PC-9 (cell line): ENCODE measurements at places on chromosomes 5 and 9. TPM values are rescaled to one million over a fixed set of nuclear protein-coding genes. Genes with fewer than 3 reads are reported as not detected.

Gene MYO10
- 92.8 and 116 TPM in 2 replicates for total RNA-seq

GRCh38 chr9:4371108-4371507 is 71.2 kb upstream of the GLIS3 start:
- H3K27ac ChIP-seq = no peak overlapping the region
- H3K27me3 ChIP-seq = no peaks in the 10 kb centered on the region
- no peaks in the 10 kb centered on the region for H3K4me1 ChIP-seq
- no peak for DNase-seq
- H3K4me3 ChIP-seq = no peak overlapping the region
- H3K36me3 ChIP-seq = no peaks in the 10 kb centered on the region

DNA sequence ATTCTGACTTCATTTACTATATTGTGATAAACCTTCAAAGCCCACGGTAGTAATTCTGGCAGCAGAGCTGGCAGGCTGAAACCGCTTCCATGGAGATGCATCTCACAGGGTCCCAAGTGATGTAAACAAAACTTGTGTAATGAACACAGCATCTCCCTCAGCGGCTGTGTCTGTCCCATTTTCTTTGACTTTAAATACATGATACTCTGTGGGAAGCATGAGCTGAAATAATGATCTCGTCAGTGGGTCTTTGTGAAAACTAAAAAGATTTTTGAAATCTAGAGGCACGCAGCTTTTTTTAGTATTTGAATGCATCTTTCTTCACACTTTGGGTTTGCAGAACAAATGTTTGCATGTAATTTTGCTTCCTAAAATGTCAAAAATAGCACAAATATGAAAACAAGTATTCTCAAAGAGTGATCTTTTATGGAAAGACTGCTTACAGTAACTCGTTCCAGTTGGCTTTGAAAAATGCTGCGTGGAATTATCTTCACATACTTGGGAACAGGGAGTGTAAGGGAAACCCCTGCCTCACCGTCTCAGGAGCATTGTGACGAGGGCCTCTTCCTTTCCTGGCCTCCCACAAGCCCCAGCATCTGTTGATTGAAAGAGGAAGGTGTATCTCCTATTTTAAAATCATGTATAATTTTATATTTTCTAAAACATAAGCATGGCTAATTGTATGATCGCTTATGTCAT is 18.1 kb upstream of the LPCAT1 start:
- DNase-seq = no peak
- H3K36me3 ChIP-seq = no peaks in the 10 kb centered on the region
- peaks cover 23% of the 10 kb centered on the region for H3K4me1 ChIP-seq
- H3K4me3 ChIP-seq = no peak overlapping the region
- no peaks in the 10 kb centered on the region for H3K27me3 ChIP-seq

Gene ARID3C
- not detected in 2 replicates for total RNA-seq

DNA sequence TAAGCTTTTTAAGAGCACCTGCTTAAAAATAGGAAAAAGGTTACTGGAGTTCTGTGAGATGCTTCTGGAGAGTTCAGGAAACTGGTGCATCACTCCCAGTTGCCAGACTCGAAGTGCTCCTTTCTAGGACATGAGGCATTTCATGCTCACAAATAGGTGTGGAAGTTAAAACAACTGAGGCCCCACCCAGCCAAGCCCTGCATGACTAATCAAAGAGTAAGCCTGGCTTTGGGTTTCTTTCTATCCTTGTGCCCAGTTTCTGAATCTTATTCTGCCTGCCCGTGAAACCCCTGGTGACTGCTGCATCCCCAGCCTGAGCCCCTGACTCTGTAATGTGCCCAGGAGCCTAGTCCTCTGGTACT is 7.7 kb downstream of the SPINK9 start:
- no peaks in the 10 kb centered on the region for H3K27me3 ChIP-seq
- no peaks in the 10 kb centered on the region for H3K36me3 ChIP-seq
- peak overlapping the region; percentile 93 for H3K27ac ChIP-seq
- H3K4me1 ChIP-seq = peaks cover 24% of the 10 kb centered on the region
- peak; percentile 84 for DNase-seq

GRCh38 chr9:95012035-95012708 is 285.7 kb downstream of the AOPEP start:
- H3K36me3 ChIP-seq = peaks cover 77% of the 10 kb centered on the region
- H3K27me3 ChIP-seq = no peaks in the 10 kb centered on the region
- H3K4me3 ChIP-seq = no peak overlapping the region
- DNase-seq = no peak

- no peak overlapping the region for H3K27ac ChIP-seq
- H3K36me3 ChIP-seq = no peaks in the 10 kb centered on the region
- H3K27me3 ChIP-seq = no peaks in the 10 kb centered on the region
- no peak overlapping the region for H3K4me3 ChIP-seq
- no peaks in the 10 kb centered on the region for H3K4me1 ChIP-seq
Measured at GRCh38 chr9:3793363-3793762, 267.6 kb upstream of the RFX3 start.

- H3K36me3 ChIP-seq = no peaks in the 10 kb centered on the region
- DNase-seq = no peak
- H3K4me3 ChIP-seq = no peak overlapping the region
- no peaks in the 10 kb centered on the region for H3K4me1 ChIP-seq
Measured at GRCh38 chr5:38494175-38494574, 62.3 kb downstream of the LIFR start.

DNA sequence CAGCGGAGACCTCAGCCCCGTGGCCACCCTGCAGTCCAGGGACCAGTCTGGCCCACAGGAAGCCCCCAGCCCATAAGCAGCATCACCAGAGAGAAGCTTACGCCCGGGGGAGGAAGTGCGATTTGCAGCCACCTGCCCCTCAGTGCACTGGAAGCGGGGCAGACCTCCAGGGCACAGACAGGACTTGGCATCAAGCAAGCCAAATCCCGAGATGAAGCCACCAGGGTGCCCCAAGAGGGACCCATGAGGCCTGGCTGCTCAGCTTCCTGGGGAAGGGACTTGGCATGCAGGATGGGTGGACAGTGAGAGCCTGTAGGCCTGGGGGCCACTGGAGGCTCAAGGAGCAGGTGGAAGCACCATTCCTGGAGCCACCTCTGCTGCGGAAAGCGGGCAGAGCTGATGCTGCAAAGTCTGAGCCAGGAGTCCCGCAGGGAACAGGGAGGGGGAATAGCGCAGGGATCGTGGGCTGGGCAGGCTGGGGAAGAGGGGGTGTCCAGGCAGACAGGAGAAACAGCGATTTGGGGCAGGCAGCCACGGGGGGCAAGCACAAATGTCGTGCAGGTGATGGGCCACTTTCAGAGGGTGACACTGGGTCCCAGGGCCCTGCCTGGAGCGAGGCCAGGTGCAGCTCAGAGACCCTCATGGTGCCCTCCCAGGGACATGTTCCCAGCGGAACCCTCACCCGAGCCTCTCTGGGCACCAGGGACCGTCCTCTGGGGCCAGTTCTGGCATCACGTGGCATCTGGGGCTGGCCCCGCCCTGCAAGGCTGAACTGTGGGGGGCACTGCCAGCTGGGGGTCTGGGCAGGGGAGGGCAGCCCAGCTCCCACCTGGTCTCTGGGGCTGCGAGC is 3.2 kb downstream of the LRRC26 start:
- no peaks in the 10 kb centered on the region for H3K36me3 ChIP-seq
- no peaks in the 10 kb centered on the region for H3K27me3 ChIP-seq
- H3K4me3 ChIP-seq = no peak overlapping the region
- no peak overlapping the region for H3K27ac ChIP-seq
- H3K4me1 ChIP-seq = no peaks in the 10 kb centered on the region

Gene PCDHB2
- total RNA-seq = 2.8 and 4.0 TPM in 2 replicates

Gene EFNA5
- 38.0 and 42.7 TPM in 2 replicates for total RNA-seq

DNA sequence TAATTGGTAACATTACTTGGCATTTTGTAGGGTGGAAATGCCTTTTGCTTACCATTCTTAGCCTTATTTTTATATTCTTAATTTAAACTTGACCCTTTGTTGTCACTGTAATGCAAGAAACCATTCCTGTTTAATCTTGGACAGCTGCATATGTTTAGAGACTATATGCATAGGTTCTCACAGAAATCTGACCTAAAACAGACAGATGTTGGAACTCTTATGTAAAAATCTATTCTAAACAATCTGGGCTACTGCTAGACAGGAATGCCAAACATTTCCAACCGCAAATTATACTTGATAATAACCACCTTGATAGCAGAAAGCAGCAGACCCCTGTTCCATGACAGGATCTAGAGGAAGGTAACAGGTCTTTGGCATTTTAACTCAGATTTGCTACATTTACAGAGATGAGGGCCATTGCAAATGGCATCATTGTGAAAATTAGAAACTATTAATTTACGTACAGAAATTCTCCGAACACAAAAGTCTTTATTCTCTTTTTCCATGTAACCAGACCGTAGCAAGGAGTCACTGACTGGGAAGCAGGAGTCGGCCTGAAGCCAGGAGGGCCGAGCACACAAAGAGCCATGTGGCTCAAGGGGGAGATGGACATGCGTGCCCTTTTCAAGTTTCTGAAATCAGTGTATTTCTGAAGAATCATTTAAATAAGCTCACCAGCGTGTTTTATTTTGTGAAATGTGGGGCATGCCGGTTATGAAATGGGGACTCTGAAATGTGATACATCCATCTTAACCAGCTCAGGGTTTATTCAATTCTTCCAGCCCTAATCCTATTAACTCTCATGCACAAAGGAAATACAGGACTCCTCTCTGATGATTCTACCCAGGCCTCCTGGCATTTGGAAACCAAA is 139.3 kb downstream of the AOPEP start:
- H3K27ac ChIP-seq = peak overlapping the region; percentile 100
- 0 out of 2 replicates have a peak overlapping the region, but pooled peaks have one; percentile 13 for H3K4me3 ChIP-seq
- H3K4me1 ChIP-seq = peaks cover 82% of the 10 kb centered on the region
- DNase-seq = no peak

Gene GRXCR2
- total RNA-seq = not detected in 2 replicates

GRCh38 chr9:1913631-1914330 is 101.4 kb upstream of the SMARCA2 start:
- no peaks in the 10 kb centered on the region for H3K4me1 ChIP-seq
- H3K4me3 ChIP-seq = no peak overlapping the region
- DNase-seq = no peak

DNA sequence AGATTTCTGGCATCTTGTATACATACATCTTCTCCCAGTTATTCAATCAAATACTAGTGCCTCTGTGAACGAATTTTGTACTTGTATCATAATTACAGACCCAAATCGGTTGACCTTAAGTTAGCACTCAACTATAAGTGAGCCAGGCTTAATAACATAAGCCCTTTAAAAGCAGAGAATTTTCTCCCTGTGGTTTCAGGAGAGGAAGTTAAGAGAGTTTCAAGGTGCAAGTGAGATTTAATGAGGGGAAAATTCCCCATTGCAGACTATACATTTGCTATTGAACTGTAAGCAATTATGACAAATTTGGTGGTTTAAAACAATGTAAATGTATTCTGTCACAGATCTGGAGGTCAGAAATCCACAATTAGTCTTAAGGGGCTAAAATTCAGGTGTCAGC is 261.9 kb upstream of the NREP start:
- DNase-seq = no peak
- H3K27me3 ChIP-seq = no peaks in the 10 kb centered on the region
- no peak overlapping the region for H3K4me3 ChIP-seq
- H3K36me3 ChIP-seq = no peaks in the 10 kb centered on the region

DNA sequence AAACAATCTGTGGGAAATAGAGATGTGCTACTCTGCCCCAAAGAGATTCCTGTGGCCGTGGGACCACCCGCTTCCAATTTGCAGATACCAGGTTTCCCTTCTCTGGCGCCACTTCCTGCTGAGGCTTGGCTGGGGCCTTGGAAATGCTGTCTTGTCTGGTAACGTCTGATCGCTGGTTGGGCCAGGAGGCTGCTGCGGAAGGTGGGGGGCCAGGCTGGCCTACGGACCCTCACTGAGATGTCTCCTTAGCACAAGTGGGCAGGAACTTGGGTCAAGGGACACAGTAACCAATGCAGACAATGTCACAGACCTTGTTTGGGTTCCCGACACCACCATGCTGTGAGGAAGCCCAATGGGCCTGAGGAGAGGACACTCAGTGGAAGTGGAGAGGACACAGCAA is 31.7 kb upstream of the IRX4 start:
- no peak for DNase-seq
- no peak overlapping the region for H3K4me3 ChIP-seq
- no peaks in the 10 kb centered on the region for H3K4me1 ChIP-seq
- H3K36me3 ChIP-seq = no peaks in the 10 kb centered on the region

DNA sequence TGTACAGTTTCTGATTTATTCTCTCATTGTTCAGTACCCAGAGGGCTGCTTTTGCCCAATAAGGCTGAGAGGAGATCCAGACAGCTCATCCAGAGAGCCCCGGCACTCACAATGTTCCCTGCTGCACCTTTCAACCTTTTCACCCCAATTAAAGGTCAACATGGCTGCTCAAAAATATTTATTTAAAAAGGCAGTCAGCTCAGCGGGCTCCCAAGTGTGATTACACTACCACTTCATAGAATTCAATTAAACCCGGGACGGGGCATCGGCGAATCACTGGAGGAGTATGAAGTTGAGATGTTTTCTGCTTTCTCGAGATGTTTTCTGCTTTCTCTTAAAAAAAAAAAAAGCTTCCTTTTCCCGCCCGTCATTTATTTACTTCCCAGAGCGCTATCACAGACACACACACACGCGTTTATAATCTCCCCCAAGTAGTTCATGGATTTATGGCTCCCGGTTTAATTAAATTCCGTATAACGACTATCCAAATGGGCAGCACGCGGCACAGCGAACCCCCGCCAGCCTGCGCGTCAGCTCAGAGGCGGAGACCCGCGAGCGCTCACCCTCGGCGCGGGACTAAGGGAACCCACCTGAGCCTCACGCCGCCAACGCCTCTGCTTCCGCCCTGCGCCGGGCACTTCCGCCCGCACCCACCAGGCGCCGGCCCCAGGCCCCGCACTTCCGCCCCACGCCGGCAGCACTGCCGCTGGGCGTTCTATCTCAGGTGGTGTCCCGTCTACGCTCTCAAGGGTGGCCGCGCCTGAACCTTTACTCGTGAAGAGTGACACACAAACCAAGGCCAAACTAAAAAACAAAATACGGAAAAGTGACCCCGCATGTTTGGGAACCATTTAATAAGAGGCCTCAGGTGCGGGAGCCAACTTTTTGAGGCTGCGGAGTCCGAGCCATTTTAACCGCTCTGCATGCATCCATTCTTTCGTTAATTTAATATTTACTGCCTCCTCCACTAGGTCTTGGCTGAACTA is at the start of gene C5orf63:
TSS of gene C5orf63 (minus strand) at position 642 of the 986 bp plus-strand sequence. CDS start 14,507 bp downstream, outside the sequence.
- H3K27ac ChIP-seq = no peak within 1 kb of the TSS
- no peak for DNase-seq
- no peaks in the 10 kb centered on the region for H3K27me3 ChIP-seq
- no peaks in the 10 kb centered on the region for H3K36me3 ChIP-seq
- peaks cover 18% of the 10 kb centered on the region for H3K4me1 ChIP-seq

Gene PCDHA4
- total RNA-seq = not detected in 2 replicates

DNA sequence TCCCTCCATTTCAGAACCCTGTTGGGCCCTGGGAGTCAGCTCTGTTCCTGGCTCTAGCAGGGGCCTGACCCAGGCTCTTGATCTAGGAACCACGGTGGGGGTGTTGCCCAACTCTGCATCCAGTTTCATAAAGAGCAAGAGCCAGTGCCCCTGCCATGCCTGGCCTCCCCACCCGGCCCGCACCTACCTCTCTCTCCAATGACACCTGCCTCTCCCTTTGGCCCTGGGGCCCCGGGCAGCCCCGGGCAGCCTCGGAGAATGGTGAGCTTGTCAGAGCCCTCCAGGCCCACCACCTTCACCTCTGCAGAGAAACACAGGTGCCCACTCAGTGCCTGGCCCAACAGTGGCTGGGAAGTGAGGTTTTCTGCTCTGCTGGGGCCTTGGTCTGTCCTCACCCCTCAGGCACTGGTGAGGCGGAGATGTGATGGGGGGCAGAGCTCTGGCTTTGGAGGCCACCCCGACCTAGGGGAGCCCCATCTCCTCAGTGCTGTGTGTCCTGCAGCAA is 1.5 kb downstream of the FCN1 start:
- no peak for DNase-seq
- peaks cover 95% of the 10 kb centered on the region for H3K27me3 ChIP-seq
- H3K36me3 ChIP-seq = no peaks in the 10 kb centered on the region
- no peaks in the 10 kb centered on the region for H3K4me1 ChIP-seq

- no peak overlapping the region for H3K4me3 ChIP-seq
- no peak for DNase-seq
- no peaks in the 10 kb centered on the region for H3K36me3 ChIP-seq
Measured at GRCh38 chr5:122354293-122354692, 42.3 kb downstream of the SNCAIP start.
